ENCODE measurements at places on chromosomes 16 and 17.

DNA sequence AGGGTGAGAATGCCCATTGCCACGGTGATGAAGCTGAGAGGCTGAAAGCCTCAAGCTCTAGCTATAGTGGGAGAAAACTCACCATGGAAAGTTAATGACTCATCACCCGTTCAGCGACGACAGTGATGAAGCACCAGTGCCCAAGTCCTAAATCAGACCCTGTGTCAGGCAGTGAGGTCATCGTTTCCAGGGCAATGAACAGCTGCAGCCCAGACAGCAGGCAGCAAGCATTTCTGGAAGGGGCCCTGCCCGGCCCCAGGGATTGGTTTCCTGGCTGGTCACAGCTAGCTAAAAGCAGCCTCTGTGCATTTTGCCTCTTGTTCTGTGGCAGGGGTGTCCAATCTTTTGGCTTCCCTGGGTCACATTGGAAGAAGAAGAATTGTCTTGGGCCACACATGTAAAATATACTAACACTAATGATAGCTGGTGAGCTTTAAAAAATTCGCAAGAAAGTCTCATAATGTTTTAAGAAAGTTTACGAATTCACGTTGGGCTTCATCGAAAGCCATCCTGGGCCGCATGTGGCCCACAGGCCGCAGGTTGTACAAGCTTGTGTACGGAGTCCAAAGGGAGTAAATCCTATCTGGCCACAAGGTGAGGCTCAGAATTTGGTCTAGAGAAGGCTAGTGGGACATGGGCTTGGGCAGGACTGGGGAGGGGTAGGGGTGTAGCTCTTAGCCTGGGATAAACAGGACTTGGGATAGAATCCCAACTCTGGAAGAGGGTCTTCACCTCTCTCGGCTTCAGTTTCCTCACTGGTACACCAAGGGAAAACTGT is 40.6 kb downstream of the MIS12 start:
- DNase-seq = peak; percentile 45

- DNase-seq = no peak
Observed at GRCh38 chr17:51941272-51941671, 217.2 kb downstream of the CA10 start.

DNA sequence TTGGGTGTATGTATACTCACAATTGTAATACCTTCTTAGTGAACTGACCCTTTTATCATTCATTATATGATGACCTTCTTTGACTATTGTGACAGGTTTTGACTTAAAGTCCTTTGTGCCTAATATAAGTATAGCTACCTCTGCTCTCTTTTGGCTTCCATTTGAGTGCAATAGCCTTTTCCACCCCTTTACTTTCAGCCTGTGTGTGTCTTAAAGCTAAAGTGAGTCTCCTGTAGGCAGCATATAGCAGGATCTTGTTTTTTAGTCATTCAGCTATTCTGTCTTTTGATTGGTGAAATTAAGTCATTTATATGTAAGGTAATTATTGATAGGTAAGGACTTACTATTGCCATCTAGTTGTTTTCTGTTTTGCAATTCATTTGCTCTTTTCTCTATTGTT is 15.9 kb upstream of the TBX4 start:
- no peak for DNase-seq

GRCh38 chr17:82097184-82097918 is 685 bp downstream of the FASN start:
- DNase-seq = no peak

DNA sequence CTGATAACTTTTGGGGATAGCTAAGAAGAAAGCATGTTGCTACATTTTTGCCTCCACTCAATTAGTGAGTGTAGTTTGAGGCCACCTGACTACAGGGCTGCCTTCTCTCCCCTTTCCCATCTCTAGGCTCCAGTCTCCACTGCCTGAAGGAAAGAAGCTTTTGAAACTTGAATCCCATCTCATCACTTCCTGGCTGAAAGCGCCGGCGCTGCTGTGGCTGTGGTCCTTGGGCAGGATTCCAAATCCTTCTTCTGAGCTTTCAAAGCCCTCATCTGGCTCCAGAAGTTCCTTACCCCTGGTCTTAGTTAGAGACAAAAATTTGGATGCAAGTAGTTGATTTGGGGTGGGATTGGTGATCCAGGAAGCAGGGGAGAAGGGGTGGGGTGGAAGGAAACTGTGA is 119.4 kb downstream of the FOXL1 start:
- no peak for DNase-seq

DNA sequence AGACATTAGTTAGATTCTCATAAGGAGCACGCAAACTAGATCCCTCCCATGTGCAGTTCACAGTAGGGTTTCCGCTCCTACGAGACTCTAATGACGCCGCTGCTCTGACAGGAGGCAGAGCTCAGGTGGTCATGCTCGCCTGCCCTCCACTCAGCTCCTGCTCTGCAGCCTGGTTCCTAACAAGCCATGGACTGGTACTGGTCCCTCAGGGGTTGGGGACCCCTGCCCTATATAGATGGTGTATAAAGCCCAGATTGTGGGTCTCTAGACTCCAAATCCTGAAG is 52.1 kb upstream of the LYRM9 start:
- DNase-seq = no peak

- DNase-seq = no peak
Observed at GRCh38 chr17:41917192-41917591, 1.6 kb downstream of the ACLY start.

- no peak for DNase-seq
Observed at GRCh38 chr17:68305142-68305541, 13.8 kb downstream of the ARSG start.

DNA sequence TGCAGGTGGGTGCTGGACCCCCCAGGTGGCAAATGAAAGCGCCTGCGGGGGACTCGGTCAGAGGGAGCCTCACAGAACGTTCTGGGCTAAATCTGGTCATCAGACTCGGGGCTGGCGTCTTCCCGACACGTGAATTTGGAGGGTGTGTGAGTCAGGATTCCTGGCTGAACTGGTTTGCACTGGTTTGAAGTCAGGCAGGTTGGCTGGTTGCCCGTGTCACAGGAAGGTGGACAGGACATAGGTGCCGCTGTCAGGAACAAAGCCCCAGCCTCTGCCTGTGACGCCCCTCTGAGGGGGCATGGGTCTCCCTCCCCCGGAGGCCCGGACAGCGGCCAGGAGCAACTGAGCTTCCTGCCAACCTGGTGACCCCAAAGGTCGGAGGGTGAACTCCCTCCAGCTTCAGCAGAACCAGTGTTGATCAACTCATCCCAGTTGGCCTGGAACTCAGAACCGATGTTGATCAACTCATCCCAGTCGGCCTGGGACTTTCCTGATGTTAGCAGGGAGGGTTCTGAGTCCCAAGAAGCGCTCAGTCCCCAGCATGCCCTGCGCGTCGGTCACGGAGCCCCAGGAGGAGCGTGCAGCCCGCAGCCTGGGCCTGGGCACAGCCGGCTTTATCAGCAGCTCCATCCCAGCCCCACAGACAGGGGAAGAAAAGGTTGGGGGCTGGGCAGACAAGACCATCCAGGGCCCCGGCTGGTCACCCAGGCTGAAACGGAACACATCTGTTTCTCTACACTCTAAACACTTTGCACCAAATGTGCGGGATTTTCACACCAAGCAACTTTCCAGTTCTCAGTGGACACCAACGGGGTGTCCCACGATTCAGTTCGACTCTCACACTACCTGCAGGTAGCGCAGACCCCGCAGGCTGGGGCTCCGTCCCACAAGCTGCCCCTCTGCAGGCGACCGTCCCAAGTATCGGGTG is 14.4 kb upstream of the METRNL start:
- DNase-seq = no peak

- DNase-seq = no peak
Observed at GRCh38 chr16:48542966-48543365, 67.0 kb downstream of the N4BP1 start.

DNA sequence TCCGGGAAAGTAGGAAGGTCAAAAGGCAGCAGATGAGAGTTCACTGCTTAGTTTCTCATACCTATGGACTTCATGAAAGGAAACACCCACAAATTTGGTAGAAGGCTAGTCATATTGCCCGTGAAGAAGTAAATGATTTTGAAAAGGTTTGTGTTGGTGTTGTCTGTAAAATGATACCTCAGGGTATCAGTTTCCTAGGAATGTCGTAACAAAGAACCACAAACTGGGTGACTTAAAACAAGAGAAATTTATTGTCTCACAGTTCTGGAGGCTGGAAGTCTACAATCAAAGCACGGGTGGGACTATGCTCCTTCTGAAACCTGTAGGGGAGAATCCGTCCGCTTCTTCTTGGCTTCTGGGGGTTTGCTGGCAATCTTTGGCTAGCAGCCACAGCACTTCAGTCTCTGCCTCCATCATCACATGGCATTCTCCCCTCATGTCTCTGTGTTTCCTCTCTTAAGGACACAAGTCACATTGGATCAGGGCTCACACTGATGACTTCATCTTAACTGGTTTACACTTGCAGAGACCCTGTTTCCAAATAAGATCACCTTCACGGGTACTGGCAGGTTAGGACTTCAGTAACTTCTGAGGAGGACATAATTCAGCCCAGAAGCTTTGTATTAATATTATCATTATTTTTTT is 2.0 kb upstream of the NAE1 start:
- DNase-seq = no peak

- DNase-seq = no peak
Observed at GRCh38 chr16:85374571-85374872, 238.6 kb upstream of the GSE1 start.

- DNase-seq = no peak
Observed at GRCh38 chr16:5505091-5505887, 407.7 kb upstream of the EEF2KMT start.

GRCh38 chr16:85220964-85221731 is 108.9 kb upstream of the CIBAR2 start:
- no peak for DNase-seq

- no peak for DNase-seq
Observed at GRCh38 chr17:79749156-79749815, 18.5 kb downstream of the ENPP7 start.

DNA sequence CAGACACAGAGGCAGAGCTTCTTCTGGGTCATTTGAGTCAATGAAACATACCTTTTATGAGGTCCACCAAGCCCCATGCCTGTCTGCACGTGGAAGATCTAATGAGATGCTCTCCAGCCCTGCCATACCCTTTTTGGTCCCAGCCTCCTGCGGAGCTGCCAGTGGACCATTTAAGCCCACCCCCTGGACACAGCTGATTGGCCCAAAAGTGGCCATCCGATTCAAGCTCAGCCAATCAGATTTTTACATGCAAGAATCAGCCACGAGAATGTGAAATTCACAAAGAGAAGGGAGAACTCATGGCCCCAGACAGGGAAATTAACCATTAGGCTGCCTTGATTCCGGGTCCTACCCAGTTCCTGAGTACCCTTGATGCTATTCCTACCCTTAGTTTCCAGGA is 231.0 kb upstream of the EEF2KMT start:
- DNase-seq = no peak

DNA sequence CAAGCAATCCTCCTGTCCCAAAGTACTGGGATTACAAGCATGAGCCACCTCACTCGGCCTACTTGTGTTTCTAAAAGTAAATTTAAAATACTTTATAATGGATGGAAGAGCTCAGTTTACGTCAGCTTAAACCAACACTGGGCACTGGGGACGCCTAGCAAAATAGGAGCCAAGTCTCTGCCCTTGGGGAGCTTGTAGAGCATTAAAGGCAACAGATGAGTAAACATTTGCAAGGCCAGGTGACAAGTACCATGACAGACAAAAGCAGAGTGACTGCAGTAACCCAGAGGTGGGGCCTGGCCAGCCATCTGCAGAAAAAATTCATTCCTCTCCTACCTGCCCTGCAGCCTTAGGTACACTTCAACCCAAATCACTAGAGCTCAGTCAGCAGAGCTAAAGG is 12.1 kb upstream of the NLK start:
- no peak for DNase-seq

GRCh38 chr17:74452033-74452840 is 14.2 kb upstream of the CD300A start:
- DNase-seq = no peak

GRCh38 chr16:20870122-20870820 is 29.9 kb downstream of the DCUN1D3 start:
- no peak for DNase-seq

GRCh38 chr16:85258166-85258565 is 145.9 kb upstream of the CIBAR2 start:
- no peak for DNase-seq

- DNase-seq = no peak
Observed at GRCh38 chr17:63974594-63975192, 2.0 kb upstream of the SCN4A start.

GRCh38 chr16:10500582-10500981 is 79.8 kb downstream of the EMP2 start:
- no peak for DNase-seq
